ENCODE measurements at places on chromosomes 7 and 10.

DNA sequence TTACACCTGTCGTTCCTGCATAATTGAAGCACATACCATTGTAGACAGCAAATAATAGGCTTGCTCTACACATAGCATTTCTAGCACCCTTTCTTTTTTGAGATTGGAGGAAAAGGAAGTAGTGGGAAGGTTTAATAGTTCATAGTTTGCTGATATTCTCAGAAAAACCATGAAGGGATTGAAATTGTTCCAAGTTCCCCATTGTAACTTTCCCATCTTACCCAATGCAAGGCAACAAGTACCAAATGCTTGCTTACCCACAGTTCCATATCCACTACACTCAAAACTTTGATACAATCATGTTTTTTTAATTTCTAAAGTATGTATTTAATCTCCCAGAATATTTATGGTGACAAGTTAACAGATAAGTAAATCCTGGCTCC, 13.8 kb downstream of the CYP3A5 start:
- DNase-seq: no peak

DNA sequence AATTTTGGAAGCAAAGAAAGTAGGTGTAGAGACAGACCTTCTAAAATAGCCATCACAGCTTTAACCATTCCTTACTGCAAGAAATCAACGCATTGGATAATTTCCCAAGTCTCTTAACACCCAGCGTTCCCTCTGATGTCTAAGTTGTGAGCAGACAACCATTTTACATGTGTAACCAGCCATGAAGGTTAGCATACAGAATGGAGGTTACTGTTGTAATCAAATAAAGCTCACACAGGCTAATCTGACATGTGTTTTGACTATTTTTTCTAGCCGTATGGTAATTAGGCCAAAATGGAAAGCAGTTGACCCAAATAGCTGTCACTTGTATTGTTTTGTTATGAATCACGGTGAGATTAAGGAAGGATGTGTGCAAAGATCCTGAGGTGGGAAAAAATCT, 336.4 kb downstream of the RNLS start:
- no peak for DNase-seq

- no peak for DNase-seq
Observed at GRCh38 chr10:110548002-110548401, 19.5 kb upstream of the SMC3 start.

DNA sequence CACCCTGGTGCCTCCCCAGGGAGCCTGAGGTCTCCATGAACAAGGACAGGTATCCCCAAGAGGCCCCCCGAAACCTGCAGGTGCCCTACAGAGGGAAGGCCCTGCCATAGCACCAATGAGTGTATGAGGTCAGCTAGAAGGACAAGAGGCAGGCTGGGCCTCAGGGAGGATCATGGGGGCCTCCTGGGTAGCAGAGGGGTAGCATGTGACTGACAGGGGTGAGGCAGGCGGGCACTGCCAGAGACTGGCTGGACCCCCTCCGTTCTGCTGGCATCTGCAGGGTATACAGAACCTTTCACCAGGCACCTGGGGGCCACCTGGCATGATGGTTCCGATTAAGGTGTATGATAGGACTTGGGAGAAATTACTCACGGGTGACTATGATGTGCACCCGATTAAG, 79.2 kb upstream of the KCTD7 start:
- DNase-seq: no peak

DNA sequence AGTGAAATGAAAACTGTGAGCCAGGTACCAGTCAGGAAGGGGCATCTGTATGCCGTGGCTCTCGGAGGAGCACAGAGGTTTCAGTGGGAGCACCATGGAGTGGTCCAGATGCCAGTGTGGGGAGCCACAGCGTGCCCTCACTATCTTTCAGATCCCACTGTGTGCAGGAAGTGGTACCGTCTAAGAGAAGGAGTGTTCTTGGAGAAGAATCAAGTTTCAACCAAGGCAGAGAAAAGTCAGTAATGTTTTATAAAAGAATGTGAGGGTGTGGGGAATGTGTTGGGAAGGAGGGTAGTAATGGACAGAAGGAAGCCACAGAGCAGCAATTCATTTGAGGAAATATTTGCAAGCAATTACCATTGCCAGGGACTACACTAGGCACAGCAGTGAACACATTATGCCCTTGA, 35.6 kb downstream of the PRKAR2B start:
- DNase-seq: no peak

- DNase-seq: no peak
Observed at GRCh38 chr10:43237631-43238446, 29.0 kb downstream of the RASGEF1A start.

DNA sequence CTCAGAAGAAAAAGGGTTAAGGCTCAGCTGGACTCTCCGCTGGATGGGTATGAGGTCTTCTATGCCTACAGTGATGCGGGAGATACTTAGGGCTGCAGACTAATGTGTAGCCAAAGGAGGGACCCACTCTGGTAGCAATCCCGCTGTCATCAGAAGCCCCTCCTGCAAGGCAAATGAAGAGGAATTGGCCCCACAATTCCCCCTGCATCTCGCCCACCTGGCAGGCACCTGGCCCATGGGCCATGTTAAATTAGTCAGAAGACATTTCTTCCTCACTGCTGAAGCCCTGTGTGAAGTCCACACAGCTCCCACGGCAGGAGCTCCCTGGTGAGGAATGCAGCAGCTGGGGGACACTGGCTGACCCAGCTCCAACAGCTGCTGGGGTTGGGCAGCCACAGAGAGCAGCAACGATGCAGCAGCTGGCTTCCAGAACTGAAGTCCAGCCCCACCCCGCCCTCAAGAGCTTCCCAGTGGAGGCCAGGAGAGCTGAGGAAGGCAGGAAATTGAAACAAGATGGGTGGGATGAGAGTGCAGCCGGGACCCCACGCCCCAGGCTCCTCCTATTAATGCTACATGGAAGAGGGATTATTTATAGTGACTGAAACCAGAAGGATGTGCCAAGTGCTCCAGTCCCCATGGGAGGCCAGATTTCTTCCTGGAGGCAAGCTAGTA, 5.5 kb downstream of the VSTM4 start:
- no peak for DNase-seq

DNA sequence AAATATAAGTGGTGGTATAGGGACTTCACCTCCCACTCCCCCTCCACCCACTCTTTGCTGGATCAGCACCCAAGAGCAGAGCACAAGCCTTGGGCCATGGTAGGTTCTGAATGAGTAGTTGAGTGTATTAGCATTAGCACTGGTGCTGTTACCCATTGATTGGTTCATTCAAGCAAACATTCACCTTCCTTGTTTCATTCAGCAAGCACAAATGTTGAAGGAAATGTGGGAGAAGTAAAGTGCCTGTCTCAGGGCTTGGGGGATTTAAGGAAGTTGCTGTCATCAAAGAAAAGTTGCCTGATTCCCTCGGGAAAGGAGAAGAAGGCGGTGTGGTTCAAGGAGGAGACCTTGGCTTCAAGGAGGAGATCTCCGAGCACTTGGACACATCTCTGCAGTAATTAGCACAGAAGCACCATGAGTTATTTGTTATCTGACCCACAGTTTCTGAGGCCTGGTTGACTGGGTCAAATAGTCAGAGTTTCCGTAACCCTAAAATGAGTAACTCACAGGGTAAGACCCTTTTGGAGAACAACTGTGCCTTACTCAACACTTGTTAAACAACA, 17.3 kb downstream of the IL2RA start:
- DNase-seq: no peak

GRCh38 chr10:126536656-126537055, 133.8 kb downstream of the C10orf90 start:
- no peak for DNase-seq

DNA sequence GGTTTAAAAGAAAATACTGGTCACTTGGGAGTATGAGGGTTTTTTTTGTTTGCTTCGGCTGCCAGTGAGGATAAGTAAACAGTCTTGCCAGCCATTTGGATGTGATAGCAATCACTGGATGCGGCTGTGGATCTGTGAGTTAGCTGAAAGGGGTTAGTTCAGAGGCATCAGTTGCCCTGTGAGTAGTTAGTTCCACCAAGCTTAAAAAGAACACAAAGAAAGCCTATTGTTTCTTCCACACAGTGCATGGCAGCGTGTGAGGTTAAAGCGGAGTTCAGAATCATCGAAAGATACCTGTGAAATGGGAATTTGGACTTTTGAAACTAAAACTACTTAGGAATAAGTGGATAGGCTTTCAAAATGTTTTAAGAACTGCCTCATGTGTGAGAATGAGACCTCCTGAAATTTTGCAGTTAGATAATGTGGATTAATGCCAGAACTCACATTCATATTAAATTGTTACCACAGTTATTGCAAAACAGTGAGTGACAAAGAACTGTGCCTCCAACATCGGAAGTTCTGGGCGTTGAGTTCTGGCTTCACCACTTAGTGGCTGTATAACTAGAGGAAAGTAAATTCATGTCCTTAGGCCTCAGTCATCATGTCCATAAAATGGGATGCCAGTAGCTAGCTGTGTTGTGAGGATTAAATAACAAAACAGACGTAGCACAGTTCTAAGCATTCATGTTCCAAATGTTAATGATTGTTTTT, 31.3 kb downstream of the KIAA1217 start:
- DNase-seq: no peak

DNA sequence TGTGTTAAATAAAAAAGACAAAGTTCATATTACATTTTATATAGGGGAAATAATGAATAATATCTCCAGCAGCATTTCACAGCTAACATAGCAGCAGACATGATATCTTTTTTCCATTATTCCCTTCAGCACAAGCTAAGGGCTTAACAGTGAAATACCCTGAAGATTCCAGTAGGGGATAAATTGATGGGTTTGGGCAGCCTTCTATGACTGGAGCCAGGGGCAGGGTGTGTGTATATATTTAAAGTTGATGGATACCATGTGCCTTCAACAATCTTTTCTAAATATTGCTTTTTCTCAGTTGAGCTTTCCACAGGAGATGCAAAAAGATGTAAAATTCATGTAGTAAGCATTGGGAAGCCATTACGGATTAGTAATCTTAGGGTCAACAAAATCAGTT, 151.2 kb downstream of the MAGI2 start:
- DNase-seq: no peak

GRCh38 chr10:78514459-78514858, 480.8 kb downstream of the RPS24 start:
- DNase-seq: no peak

- DNase-seq: no peak
Observed at GRCh38 chr7:17384400-17384799, 85.9 kb downstream of the AHR start.

DNA sequence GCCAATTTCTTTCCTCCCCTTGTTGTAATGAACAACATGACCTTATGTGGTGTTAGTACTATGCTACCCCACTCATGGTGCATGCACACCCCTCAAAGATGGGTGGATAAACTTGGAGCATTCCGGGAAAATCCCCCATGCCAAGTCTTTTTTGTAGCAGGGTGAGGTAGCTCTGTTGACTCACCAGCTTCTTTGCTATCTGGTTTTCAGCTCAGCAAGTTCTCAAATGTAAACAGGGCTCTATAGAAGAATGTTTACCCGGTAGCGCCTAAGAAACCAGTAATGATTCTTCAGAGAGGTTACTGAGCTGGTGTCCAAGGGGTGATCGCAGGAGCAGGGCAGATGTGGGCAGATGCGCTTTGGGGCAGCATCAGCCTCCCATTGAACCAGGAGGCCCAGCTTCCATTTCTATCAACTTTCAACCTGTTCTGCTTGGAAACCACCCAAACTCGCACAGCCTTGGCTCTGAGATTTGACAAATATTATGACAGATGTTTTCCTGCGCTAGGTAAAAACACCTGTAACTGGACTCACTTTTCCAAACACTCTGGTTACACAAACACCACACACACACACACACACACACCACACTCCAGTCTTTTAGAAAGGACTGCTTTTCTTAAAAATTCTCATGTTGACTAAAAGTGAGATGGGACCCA, 87.8 kb downstream of the ZRANB1 start:
- no peak for DNase-seq

GRCh38 chr7:48158404-48158803, 12.9 kb upstream of the ABCA13 start:
- no peak for DNase-seq

DNA sequence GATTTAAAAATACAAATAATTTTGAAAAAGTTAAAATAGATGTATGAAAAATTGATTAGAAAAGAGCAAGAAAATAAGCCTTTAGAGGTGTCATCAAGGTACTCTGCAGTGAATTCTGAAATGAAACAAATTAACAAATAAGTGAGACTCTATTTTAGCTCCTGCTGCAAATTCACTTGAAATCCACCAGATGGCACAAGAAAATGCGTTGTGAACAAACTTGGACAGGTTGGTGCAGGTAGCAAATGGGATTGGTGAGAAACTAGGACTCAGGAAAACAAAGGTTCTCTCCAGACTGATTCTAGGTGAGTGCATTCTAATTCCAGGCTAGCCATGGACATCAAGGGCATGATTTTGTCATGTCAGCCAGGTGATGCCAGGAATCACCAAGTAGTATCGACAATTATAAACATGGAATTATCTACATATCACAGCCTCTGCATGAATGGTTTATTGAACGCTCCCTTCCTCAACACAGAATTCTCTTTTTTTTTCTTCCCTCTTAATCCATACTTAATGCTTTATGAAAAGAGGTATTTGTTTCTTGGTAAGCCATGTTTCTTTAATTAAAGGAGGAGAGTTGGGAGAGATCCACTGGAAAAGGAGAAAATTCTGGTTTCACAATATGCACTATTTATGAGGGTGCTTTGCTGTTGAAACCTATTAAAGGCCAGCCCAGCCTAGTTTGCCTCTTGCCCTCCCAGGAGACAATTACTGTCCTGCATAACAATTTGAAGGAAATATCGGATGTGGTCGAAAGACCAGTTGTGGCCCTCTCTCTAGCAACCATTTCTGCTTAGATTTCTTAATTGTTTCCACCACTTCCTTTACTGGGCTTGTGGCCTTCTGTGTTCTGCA, 118.1 kb downstream of the ZNF365 start:
- no peak for DNase-seq

- DNase-seq: no peak
Observed at GRCh38 chr7:68955656-68956055, 642.6 kb upstream of the AUTS2 start.

DNA sequence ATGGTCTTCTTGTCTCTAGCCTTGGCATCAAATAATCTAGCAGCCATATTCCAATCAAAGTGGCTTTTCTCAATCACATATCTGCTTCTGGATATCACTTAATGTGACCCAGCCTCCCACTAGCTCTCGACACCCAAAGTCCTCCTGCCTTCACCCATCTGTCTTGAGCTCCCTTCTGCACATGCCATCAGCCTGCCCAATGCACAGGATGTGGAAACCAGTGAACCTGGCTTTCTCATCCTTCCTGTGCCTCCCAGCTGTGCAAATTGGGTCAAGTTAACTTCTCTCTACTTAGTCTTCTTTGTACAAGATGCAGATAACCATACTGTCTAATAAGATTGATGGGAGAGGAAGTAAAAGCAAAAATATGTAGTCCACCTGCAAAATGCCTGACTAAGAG, 257.9 kb upstream of the PITRM1 start:
- no peak for DNase-seq

- DNase-seq: no peak
Observed at GRCh38 chr7:37786741-37787569, 61.4 kb upstream of the NME8 start.

GRCh38 chr10:93437946-93438612, 44.1 kb downstream of the MYOF start:
- no peak for DNase-seq
